ENCODE measurements at places on chromosomes 11 and 22. TPM values are rescaled to one million over a fixed set of nuclear protein-coding genes. Genes with fewer than 3 reads are reported as not detected.

DNA sequence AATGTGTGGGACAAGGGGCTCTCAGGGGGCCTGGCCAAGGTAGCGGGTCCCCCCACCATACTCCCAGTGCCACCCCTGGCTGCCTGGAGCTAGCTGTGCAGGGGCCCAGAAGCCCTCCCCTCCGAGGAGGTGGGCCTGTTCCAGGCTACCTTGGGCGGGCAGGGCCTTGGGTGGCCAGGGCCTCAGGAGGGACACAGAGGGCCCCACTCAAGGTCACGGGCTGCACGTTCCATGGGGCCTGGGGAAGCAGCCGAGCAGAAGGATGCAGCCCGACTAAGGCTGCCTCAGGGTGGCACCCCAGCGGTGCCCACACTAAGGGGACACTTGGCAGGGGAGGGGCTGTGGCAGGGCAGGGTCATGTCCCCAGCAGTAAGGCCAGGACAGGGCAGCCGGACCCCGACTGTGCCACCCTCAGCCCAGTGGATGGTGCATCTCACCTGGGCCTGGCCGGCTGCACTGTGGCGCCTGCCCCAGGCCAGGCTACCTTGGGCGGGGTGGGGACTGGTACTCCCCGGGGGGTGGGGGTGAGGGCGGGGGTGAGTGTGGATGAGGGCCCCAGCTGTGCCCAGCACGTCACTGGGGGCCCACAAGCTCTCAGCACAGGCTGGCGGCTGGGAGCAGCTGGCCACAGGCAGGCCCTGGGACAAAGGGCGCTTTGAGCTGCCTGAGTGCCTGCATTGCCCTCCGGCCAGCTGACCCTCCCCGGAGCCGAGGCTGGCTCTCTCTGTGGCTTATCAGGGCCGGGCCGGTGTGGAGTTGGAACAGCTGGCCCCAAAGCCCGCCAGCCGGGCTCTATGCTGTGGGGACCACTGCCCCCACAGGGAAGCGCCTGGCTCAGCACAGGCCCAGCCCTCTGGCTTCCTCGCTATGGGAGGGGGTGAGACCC, 117.1 kb downstream of the KCNQ1 start:
- no peak for DNase-seq

- no peak for DNase-seq
Observed at GRCh38 chr22:46043339-46043738, 66.4 kb upstream of the WNT7B start.

- no peak for DNase-seq
Observed at GRCh38 chr11:2867142-2867541, 18.4 kb downstream of the CDKN1C start.

Gene ZDHHC24
- 29.5 TPM for total RNA-seq

Gene MALAT1
- 13,645 TPM for total RNA-seq

Gene NDUFV1
- total RNA-seq: 281 TPM

Measured in Panc1 (cell line).